A549 treated with Mapracorat at 1 μM for 4 hours (cell line): ENCODE measurements at places on chromosomes 12 and 14. TPM values are rescaled to one million over a fixed set of nuclear protein-coding genes. Genes with fewer than 3 reads are reported as not detected.

The PRB4 gene
- total RNA-seq, result not detected in 5 replicates

The CLEC1B gene
- not detected in 5 replicates for total RNA-seq

The LRRIQ1 gene
- 0.42 to 0.82 TPM (median 0.62 TPM) in 5 replicates for total RNA-seq

The RD3L gene
- total RNA-seq, result not detected in 5 replicates

The PUS7L gene
- total RNA-seq, result 2.8 to 5.5 TPM (median 3.7 TPM) in 5 replicates

The PMEL gene
- total RNA-seq, result 1.1 to 1.5 TPM (median 1.1 TPM) in 5 replicates

The MNAT1 gene
- 38.5 to 52.9 TPM (median 38.9 TPM) in 5 replicates for total RNA-seq

The TMEM30B gene
- 0.17 to 0.81 TPM (median 0.25 TPM) in 5 replicates for total RNA-seq

The TSHR gene
- total RNA-seq, result not detected in 5 replicates

The MYO1A gene
- 0.07 to 0.52 TPM (median 0.26 TPM) in 5 replicates for total RNA-seq

The NEDD8 gene
- total RNA-seq, result 450 to 490 TPM (median 458 TPM) in 5 replicates

The FITM1 gene
- total RNA-seq, result 0.13 to 0.19 TPM in 2 of 5 replicates, not detected in the others

The ACOT6 gene
- total RNA-seq, result not detected in 5 replicates

The RIPK3 gene
- not detected in 5 replicates for total RNA-seq

The GLT1D1 gene
- total RNA-seq, result not detected in 5 replicates

The NGB gene
- not detected in 5 replicates for total RNA-seq

The PLBD1 gene
- 4.0 to 7.4 TPM (median 5.0 TPM) in 5 replicates for total RNA-seq

The IAPP gene
- total RNA-seq, result not detected in 5 replicates

The LHX5 gene
- not detected in 5 replicates for total RNA-seq

The MYF5 gene
- not detected in 5 replicates for total RNA-seq

The NELL2 gene
- total RNA-seq, result 0.11 to 0.13 TPM in 2 of 5 replicates, not detected in the others

The PRH2 gene
- total RNA-seq, result 0.30 to 0.39 TPM (median 0.38 TPM) in 3 of 5 replicates, not detected in the others

The DENND5B gene
- 10.5 to 15.4 TPM (median 14.2 TPM) in 5 replicates for total RNA-seq

The CLEC7A gene
- total RNA-seq, result not detected in 5 replicates
